ENCODE measurements at places on chromosomes 6 and 20.

DNA sequence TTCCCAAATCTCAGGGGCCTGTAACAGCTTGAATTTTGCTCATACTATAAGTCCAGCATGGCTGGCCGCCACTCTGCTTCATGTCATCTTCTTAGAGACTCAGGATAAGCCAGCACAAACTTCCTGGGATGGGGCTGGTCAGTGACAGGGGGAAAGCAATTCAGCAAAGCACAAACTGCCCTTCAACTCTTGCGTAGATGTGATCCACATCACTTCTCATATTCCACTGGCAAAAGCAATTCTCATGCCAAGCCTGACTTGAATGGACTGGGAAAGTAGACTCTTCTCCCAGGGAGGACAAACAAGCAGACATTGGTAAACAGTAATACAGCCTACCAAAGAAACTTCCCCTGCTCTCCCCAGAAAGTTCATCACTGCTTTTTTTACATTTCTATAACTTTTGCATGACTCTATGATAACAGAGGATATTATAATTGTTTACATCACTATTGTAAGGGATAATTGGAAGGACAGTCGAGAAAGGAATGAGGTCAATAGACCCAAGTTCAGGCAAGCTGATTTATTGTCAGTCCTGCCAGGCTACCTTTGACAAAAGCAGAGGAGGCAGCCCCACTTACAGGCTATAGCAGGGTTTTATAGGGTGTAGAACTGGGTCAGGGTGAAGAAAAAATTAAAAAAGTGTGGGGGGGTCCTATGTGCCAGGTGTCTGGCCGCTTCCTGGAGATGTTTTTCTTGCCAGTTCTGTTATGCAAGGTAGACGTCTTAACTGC lies 37.4 kb downstream of the RBM24 start:
- DNase-seq, result no peak

GRCh38 chr6:151240036-151240685 lies 394 bp downstream of the AKAP12 start:
- no peak for DNase-seq

DNA sequence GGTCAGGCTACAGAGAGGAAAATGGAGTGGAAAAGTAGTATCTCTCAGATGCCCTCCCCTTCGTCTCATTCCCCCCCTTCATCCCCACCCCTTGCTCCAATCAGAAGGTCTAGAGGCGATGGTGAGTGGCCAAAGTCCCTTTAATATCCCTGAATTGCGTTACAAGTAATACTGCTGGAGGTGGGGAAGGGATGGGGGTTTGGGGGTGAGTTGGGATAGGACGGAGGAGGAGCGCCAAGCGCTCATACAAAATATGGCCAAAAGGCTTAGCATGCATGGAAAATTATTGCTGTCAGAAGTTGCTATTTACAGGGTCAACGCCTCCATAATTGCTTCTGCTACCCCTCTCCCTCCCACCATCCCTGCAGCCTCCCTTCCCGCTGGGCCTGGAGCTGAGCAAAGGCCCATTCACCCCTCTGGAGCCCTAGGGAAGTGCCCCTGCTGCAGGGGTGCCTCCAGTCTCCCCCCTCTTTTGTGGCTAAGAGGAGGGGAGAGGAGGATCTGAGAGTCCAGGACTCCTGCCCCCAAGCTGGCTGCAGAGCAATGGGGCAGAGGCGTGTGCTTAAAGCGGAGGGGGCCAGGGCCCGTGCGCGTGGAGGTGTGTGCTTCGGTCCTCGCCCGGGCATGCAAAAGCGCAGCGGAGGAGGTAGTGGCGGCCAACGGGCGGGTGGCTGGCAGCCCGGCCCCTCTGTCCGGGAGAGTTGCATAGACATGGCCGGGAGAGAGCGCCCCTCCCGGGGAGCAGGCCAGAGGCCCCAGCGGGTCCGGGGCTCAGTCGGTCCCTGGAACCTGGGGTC lies 8.7 kb upstream of the SRXN1 start:
- no peak for DNase-seq

DNA sequence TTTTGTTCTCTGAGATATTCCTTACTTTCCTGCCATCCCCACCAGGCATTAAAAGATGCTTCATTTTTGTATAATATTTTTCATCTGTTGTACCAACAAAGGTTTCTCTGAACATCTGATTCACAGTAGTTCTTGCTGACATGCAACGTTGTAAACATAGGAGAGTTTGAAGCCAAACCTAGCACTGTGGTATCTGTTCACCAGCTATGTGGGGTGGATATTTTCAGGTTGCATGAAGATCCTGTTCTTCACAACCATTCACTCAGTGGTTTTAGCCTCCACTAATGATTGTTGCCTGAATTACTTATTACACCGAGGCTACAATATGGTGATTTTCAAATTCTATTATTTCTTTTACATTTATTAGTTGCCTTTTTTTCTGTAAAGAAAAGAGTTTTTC lies 56.5 kb downstream of the EYA4 start:
- no peak for DNase-seq

- DNase-seq, result no peak
Observed at GRCh38 chr6:118708055-118708454, 56.7 kb upstream of the CEP85L start.

- DNase-seq, result no peak
Observed at GRCh38 chr6:50846852-50847155, 28.1 kb downstream of the TFAP2B start.

DNA sequence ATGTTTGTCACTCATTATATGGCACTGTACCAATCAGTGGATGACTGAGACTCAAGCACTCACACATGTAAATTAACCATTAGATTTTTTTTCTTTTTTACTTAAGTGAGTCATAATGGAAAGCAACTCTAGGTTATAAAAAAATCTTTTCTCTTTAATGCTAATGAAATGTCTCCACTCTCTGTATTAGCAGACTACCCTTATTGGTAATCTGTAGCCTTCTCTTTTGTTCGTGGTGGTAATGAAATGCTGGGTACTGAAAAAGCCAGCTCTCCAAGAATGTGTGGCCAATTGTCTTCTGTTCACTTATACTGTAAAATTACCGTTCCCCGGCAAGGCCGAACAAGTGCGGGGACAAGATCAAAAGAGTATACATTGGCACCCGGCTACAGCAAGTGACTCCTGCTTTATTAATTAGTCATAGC lies 69.0 kb downstream of the AFG1L start:
- DNase-seq, result no peak

- DNase-seq, result no peak
Observed at GRCh38 chr20:20167698-20168097, 115.4 kb downstream of the CFAP61 start.

GRCh38 chr20:60792941-60793340 lies 459.1 kb upstream of the CDH4 start:
- DNase-seq, result no peak

GRCh38 chr20:10863337-10864060 lies 189.7 kb upstream of the JAG1 start:
- no peak for DNase-seq

DNA sequence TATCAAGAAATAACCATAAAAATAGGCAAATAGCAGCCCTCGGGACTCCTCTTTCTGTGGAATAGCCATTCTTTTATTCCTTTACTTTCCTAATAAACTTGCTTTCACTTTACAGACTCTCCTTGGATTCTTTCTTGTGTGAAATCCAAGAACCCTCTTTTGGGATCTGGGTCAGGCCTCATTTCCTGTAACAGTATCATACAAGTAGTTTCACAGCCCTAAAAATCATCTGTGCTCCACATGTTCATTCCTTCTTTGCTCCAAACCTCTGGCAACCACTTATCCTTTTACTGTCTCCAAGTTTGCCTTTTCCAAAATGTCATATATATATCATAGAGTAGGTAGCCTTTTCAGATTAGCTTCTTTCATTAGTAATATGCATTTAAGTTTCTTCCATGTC lies 13.5 kb upstream of the NT5E start:
- DNase-seq, result no peak

GRCh38 chr6:159181914-159182313 lies 12.7 kb downstream of the FNDC1 start:
- DNase-seq, result no peak

GRCh38 chr6:2794171-2794730 lies 29.1 kb downstream of the WRNIP1 start:
- DNase-seq, result no peak

DNA sequence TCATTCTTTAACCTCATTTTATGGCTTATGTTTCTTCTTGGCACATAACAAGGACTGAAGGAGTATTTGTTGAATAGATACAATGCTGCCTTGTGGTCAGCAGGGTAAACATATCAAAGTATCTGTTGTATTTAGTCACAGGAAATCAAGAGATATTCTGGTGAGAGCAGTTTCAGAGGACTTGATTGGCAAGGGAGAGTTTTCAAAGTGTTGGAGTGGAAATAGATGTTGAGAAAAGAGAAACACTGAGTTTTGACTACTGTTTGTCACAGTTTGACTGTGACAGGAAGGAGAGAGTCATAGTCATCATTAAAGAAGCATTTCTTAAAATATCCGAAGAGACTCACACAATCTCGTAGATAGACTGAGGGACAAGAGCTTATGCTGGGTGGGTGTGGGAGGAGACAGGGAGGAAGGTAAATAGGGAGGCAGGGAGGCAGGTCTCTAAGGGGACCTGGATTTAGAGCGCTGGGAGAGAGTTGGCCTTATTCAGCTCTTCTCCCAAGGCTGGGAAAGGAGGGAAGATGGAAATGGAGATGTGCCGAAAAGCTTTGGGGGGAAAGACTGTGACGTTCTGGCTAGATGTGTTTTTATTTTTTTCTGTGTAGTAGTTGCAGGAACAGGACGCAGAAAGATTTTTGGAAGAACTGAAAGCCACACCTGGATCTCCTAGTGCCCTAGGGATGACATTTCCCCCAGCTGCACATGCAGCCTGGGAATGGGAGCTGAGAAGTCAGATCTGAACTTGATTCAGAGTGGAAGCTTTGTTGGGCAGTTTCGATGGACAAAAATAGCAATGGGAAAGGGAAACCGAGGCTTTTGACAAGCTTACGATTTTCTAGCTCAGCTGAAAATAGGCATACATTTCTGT lies 65.0 kb upstream of the IFNGR1 start:
- no peak for DNase-seq

All from NK-92 treated with Interleukin-12 subunit alpha and Interleukin-12 subunit beta, amount 100 ng/mL, for 24 hours (cell line).